ENCODE measurements at places on chromosomes 6 and 20. TPM values are rescaled to one million over a fixed set of nuclear protein-coding genes. Genes with fewer than 3 reads are reported as not detected.

GSTA3 gene
- not detected for total RNA-seq

ZSCAN26 gene
- 5.4 TPM for total RNA-seq

DNA sequence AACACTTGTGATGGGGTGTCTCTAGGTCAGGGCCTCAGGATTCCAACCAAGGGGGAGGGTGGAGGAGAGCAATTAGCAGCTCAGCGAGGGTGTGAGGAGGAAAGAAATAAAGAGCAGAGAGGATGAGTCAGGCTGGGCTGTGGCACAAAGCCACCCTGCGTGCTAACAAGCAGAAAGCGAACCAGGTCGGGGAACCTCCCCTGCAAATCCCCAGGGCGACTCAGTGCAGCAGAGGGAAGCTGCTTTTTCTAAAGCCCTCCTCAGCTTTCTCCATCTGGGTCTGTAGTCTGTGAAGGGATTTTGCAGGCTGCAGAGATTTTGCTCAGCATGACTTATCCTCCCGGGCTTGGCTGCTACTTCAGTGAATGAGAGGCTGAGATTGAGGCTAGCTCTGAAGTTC, 6.6 kb upstream of the SPO11 start:
- H3K4me1 ChIP-seq = no peaks in the 10 kb centered on the region
- no peak overlapping the region for H3K27ac ChIP-seq
- no peak for DNase-seq
- no peak overlapping the region for H3K4me3 ChIP-seq

DNA sequence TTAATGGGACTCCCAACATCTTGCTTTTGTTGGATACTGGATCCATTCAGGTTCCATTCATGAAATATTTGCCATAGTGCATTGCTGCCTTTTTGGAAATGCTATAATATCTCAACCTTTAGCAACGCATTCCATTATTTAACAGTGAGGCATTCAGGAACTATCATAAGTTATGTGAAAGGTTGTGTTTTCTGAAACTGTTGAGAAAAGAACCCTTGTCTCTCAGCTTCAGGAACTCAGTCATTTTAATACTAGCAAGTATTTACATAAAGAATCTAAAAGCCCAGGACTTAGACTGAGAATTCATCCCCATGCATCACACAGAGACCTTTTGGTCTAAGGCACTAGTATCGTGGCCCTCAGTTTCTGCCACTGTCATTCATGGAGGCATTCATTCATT, 24.9 kb upstream of the SASH1 start:
- no peak overlapping the region for H3K4me3 ChIP-seq
- H3K4me1 ChIP-seq = no peaks in the 10 kb centered on the region
- H3K36me3 ChIP-seq = no peaks in the 10 kb centered on the region
- no peaks in the 10 kb centered on the region for H3K27me3 ChIP-seq

- no peaks in the 10 kb centered on the region for H3K36me3 ChIP-seq
- peak overlapping the region; percentile 5 for H3K27ac ChIP-seq
- H3K4me1 ChIP-seq = peaks cover 9% of the 10 kb centered on the region
- H3K27me3 ChIP-seq = no peaks in the 10 kb centered on the region
- DNase-seq = peak; percentile 33
- peak overlapping the region; percentile 91 for H3K4me3 ChIP-seq
Observed at GRCh38 chr20:62066983-62067433, 1.3 kb upstream of the TAF4 start.

- H3K4me3 ChIP-seq = no peak overlapping the region
- DNase-seq = no peak
- no peaks in the 10 kb centered on the region for H3K27me3 ChIP-seq
- H3K36me3 ChIP-seq = no peaks in the 10 kb centered on the region
- no peaks in the 10 kb centered on the region for H3K4me1 ChIP-seq
- H3K27ac ChIP-seq = no peak overlapping the region
Observed at GRCh38 chr20:24102290-24102689, 113.7 kb upstream of the GGTLC1 start.

- no peak for DNase-seq
- no peak overlapping the region for H3K4me3 ChIP-seq
- H3K27me3 ChIP-seq = peaks cover 5% of the 10 kb centered on the region
- no peak overlapping the region for H3K27ac ChIP-seq
Observed at GRCh38 chr20:49448917-49449316, 33.6 kb downstream of the KCNB1 start.

- no peak overlapping the region for H3K27ac ChIP-seq
- H3K27me3 ChIP-seq = no peaks in the 10 kb centered on the region
- no peaks in the 10 kb centered on the region for H3K4me1 ChIP-seq
- no peaks in the 10 kb centered on the region for H3K36me3 ChIP-seq
Observed at GRCh38 chr20:41035207-41035606, 6.6 kb downstream of the TOP1 start.

Data from GM12878 (cell line).